ENCODE measurements at places on chromosomes 6 and 20. TPM values are rescaled to one million over a fixed set of nuclear protein-coding genes. Genes with fewer than 3 reads are reported as not detected.

DNA sequence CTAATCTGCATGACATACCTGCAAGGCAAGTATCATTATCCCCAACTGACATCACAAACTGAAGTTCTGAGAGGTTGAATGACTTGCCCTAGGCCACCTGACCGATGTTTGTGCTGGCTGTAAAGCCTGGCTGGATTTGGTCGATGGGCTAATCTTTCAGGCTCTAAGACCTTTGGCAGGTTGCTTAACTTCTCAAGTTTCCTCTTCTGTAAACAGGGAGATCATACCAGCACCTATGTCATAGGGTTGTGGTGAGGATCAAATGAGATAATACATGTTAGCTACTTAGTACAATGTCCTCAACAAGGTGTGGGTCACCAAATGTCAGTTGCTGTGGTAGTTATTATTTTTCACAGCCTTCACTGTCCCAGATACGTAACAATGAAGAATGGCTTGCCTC is 14.2 kb downstream of the ANKRD66 start:
- DNase-seq = no peak

The MRPL18 gene
- 47.9 TPM for total RNA-seq

- DNase-seq = peak; percentile 20
Observed at GRCh38 chr20:58112017-58112781, 116.3 kb downstream of the ANKRD60 start.

The DSE gene
- 13.0 TPM for total RNA-seq

DNA sequence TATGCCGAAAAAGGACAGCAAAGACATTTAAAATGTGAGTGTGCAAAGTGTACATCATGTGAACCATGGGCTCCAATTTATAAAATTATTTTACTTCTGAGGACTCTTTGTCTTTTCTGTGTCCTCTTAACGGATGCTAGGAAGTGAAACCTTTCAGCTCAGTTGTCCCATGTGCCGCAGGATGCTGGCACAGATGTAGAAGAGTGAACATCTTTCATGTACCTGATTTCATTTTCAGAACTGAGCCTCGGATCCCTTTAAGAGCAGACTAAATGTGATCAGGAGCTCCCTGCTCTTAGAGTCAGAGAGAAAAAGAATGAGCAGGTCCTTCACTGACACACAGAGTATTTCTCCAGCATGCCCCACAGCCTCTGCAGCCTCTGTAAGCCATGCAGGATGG is 27.6 kb upstream of the FUCA2 start:
- DNase-seq = no peak

The SH3BGRL2 gene
- 35.8 TPM for total RNA-seq

DNA sequence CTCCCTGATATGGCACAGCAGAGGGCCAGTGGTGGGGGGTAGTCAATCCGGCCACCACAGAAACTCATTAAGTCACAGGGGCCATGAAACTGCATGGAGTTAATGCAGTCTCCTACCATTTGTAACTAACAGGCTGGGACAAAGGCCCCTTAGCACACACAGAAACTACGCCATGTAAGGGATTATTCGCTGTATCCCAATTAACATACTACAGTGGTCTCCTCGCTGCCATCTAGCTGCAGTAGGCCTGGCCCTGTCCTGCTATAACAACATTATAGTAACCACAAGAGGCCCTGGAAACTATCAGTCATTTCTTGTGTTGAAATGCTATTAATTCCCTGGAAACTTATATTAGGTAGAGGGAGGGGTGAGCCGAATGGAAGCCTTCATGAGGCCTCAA is 72.3 kb upstream of the CCN2 start:
- no peak for DNase-seq

DNA sequence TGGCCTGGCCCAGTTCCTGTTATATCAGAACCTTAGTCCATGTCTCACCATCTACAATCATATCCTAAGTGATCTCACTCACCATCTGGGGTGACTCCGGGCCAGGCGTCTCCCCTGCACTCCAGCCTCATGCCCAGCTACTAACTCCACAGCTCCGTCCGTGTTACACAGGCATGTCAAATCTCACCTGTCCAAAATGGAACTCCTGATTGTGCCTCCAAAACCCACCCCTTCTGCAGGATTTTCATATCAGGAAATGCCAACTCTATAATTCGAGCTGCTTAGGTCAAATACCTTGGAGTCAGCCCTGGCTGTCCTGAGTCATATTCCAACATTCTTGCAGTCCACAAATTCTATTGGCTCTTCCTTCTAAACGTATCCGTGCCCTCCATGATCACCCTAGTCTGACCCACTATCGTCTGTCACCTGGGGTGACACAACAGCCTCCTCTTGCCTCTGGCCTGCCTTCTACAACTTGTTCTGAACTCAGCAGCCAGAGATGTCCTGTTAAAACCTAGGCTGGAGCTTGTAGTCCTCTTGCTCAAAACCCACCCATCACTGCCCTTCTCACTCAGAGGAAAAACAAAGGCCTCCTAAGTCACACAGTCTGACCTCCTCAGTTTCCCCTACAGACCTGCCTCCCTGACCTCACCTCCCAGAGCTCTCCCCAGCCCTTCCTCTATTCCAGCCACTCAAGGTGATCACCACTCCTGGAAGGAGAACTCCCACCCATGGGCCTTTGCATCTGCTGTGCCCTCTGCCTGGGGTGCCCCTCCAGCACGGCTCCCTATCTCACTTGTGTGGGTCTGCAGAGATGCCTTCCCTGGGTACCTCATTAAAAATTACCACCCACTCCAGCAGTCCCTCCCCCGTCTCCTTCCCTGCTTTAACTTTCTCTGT is 85.3 kb upstream of the SIRPA start:
- no peak for DNase-seq

- DNase-seq = no peak
Observed at GRCh38 chr20:53785320-53785719, 191.7 kb upstream of the ZNF217 start.

DNA sequence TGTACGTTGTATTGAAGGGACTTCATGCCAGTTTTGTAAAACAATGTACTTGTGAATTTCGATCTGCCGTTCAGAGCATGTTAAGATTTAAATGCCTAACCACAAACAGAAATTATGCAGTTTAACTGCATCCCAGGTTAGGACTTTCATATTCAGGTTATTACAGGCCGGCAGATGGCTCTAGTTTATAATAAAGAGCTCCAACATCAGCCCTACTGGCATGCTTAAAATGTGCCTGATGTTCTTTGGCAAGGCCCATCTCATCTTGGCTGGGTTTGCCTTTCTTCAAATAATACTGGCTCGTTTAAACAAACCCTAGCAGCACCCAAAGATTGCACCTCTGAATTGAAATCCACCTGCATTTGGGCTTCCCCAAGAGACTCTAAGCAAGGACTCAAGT is 169.3 kb upstream of the RIN2 start:
- no peak for DNase-seq

The ADGRB3 gene
- total RNA-seq = 2.3 TPM

DNA sequence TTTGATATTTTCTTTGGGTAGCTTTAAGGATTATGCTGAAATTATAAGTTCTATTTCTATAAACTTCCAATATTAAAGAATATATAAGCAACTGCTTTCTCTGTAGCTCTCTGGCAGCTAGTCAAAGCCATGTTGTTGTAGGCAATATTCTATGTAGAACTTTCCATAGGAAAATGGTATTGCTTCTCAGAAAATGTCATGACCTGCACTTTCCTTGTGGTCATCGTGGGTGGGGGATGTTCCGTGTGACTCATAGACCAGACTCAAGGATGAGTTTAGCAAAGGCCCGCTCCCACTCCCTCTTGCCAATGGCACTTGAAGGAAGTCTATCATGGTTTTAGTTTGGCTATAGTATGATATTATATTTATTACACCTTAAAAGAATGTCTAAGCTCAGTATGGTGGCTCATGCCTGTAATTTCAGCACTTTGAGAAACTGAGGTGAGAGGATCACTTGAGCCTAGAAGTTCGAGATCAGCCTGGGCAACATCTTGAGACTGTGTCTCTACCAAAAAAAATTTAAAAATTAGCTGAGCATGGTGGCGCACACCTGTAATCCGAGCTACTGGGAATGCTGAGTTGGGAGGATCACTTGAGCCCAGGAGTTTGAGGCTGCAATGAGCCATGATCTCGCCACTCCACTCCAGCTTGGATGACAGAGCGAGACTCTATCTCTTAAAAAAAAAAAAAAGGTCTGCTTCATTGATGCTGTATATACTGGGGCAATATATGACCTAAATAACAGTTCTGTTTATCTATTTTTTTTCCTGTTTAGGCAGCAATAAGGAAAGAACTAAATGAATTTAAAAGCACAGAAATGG is 36.6 kb upstream of the LTV1 start:
- DNase-seq = no peak

The GJA1 gene
- total RNA-seq = 2.8 TPM

- DNase-seq = no peak
Observed at GRCh38 chr6:167428664-167429333, 103.9 kb downstream of the TTLL2 start.

GRCh38 chr6:134835993-134836392 is 113.9 kb downstream of the ALDH8A1 start:
- no peak for DNase-seq

DNA sequence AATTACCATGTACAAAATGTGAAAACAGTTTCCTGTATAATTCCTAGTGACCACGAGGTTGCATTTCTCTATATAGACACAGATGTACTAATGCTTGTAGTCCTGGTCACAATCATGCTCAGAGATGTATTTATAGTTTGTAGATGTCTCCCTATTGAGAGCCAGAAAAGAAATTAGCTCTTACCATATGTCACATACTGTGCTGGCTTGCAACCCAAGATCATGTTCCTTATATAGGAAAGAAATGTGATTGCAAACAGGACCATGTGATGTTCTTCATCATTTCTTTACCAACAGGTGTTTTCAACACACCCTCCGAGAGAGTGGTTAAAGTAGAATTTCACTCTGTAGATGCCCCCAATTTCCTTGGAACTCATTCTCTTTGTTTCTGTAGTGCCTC is 369.4 kb downstream of the CBLN4 start:
- no peak for DNase-seq

The AGER gene
- total RNA-seq = 0.47 TPM

The SIRPD gene
- total RNA-seq = not detected

The MATN4 gene
- not detected for total RNA-seq

DNA sequence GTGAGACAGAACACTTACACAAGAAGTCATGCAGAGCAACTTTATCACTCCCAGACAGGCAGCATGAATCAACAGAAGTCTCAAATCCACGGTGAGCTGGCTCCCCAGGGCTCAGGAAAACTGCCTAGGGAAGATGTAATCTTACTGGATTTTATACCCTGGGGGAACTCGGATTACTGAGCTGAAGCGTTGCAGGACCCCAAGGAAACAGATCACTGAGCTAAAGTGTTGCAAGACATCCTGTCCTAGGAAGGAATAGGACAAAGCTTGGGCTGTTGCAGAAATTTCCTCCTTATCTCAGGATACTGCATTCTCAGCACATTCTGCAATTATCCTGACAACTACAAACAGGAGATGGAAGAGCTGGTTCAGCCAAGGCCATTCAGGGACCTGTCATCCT is 224.8 kb downstream of the TFAP2A start:
- no peak for DNase-seq

DNA sequence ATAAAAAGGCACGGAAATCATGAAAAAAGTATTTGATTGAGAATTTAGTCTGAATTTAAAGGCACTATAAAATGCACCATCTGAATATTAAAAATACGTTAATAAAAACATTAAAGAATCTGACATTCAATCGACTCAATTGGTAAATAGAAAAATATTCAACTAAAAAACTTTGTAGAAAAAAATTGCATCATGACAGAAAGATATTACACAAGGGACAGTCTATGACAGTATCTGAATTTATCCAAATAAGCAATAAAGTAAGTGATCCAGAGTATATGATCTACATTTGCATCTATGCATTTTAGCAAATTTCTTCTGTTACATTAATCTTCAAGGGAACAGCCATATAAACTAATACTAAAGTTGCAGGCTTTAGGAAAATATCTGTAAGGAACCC is 9.4 kb downstream of the FRK start:
- DNase-seq = no peak

- no peak for DNase-seq
Observed at GRCh38 chr6:126701676-126702560, 362.0 kb downstream of the CENPW start.

The IFNGR1 gene
- 33.9 TPM for total RNA-seq

The ZBP1 gene
- 0.14 TPM for total RNA-seq

The TMEM30A gene
- 71.0 TPM for total RNA-seq

The VNN1 gene
- total RNA-seq = 132 TPM

DNA sequence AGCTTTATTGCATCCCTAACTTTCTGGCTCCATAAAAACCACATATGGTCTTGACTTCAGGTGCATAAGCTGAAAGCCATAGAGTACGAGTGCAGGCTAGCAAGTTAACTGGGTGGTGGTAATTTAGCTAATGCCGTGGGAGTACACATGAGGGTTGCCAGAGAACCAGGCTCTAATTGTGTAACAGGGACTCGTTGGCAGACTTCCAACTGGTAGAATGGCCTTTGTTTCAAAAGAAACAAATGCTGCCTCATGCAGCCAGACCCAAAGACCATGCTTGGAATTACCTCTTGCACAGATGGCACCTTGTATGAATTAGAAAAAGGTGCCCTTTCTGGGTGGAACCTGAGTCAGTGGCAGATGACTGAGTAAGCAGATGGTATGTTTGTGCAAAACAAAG is 73.2 kb downstream of the LY86 start:
- no peak for DNase-seq

The PLA2G7 gene
- total RNA-seq = 0.84 TPM

DNA sequence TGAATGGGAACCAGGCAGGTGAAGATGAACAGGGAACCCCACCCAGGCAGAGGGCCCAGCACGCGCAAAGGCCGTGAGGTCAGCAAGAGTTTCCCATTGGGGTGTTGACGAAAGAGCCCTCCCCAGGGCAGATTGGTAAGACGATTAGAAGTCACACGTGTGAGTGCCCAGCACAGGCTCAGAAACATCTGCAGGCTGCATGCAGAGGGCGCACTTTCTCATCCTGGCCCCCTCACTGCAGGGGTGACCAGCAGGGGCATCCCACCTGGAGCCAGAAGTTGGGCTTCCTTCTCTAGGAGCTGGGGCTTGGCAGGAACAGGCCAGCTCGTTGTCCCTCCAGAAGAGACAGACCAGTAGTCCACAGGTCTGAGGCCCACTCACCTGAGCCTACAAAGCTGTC is 38.4 kb downstream of the VSTM2L start:
- DNase-seq = no peak

The CCN2 gene
- 22.2 TPM for total RNA-seq

The HLA-G gene
- not detected for total RNA-seq

DNA sequence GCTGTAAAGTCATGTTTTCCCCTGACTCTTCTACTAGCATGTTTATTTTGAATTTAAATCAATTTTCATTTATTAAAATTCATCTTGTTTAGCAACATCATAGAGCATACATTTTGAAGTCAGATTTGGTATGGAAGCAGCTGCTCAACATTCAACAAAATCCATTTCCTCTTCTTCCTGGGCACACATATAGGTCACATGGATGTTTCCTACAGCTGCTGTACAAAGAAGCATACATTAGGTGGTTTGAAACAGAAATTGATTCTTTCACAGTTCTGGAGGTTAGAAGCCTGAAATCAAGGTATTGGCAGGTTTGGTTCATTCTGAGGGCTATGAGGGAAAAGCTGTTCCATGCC is 495.2 kb downstream of the RFPL4B start:
- DNase-seq = no peak

The SYS1 gene
- total RNA-seq = 29.0 TPM

The AAR2 gene
- total RNA-seq = 17.9 TPM

- DNase-seq = no peak
Observed at GRCh38 chr20:46458866-46459750, 52.7 kb upstream of the ELMO2 start.

The POPDC3 gene
- not detected for total RNA-seq
